Left lung (tissue), 14 donors: ENCODE measurements at places on chromosomes 11 and 22. TPM values are rescaled to one million over a fixed set of nuclear protein-coding genes. Genes with fewer than 3 reads are reported as not detected.

The MAJIN gene
- total RNA-seq, result not detected

The PACSIN3 gene
- total RNA-seq, result 32.9 TPM

The PGA5 gene
- not detected for total RNA-seq

The MIAT gene
- total RNA-seq, result 11.2 TPM

The STIM1 gene
- 50.9 TPM for total RNA-seq
